ENCODE measurements at places on chromosomes 4 and X.

DNA sequence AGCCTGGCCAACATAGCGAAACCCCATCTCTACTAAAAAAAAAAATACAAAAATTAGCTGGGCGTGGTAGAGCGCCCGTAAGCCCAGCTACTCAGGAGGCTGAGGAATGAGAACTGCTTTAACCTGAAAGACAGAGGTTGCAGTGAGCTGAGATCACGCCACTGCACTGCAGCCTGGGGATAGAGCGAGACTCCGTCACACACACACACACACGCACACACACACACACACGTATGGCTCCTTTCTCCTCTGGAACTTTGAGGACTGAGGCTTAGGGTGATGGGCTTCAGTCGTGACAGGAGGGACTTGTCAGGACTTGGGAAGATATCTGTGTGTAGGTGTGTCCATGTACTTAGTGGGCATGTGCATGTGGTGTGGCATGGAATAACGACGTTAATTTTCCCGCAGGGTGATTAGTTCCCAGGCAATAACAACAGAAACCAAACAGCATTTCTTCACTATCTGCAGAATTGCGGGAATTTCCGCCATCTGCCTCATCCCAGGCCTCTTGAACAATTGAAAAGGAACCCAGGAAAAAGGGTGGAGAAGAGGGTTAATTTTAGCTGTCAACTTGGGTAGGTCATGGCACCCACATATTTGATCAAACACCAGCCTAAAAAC is 47.7 kb downstream of the RWDD4 start:
- DNase-seq = no peak

GRCh38 chr4:71198958-71199357 is 139.9 kb upstream of the SLC4A4 start:
- no peak for DNase-seq

DNA sequence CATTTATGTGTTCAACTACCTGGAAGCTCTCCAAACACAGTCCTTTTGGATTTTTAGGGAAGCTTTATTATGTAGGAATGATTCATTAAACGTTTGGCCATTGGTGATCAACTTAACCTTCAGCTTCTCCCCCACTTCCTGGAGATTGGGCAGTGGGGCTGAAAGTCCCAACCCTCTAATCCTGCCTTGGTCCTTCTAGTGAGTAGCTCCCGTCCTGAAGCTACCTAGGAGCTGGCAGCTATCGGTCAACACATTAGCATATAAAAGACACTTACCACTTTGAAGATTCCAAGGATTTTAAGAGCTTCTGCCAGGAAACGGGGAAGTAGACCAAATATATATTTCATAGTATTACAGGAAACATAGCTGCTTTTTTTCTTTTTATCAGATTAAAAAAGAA is 69.7 kb downstream of the MCUB start:
- DNase-seq = no peak

DNA sequence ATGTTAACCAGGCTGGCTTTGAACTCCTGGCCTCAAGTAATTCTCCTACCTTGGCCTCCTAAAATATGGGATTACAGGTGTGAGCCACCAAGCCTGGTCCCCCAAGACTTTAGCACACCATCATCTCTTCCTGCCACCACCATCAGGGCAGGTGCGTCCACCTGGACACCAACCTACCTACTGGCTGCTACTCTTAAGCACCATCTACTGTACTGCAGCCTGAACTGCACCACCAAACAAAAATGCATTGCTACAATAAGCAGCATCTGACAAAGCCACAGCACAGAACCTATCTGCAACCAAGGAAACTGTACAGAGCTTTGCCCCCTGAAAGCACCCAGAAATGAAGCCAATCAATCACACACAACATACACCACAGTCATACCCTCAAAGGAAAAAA is 139.7 kb downstream of the EFHC2 start:
- no peak for DNase-seq

DNA sequence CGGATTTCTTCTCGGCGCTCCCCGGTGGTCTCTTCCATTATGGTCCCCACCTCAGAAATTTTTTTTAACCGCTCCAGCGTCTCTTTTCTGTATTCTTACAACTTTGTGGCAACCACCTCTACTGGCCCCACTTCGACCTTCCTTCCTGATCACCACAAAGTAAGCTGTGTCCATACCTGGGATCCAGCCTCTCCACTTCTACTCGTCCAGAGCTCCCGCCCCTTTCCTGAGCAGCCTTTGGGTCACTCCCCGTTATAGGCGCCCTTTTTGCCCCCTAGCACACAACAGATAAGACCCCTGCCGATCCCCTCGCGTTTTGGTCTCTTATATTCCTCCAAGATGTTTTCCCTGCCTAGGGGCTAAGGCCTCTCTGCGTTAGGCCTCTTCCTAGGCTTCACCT is 557 bp downstream of the PIGG start:
- DNase-seq = no peak

- no peak for DNase-seq
Observed at GRCh38 chr4:146545102-146545501, 23.4 kb upstream of the SLC10A7 start.

DNA sequence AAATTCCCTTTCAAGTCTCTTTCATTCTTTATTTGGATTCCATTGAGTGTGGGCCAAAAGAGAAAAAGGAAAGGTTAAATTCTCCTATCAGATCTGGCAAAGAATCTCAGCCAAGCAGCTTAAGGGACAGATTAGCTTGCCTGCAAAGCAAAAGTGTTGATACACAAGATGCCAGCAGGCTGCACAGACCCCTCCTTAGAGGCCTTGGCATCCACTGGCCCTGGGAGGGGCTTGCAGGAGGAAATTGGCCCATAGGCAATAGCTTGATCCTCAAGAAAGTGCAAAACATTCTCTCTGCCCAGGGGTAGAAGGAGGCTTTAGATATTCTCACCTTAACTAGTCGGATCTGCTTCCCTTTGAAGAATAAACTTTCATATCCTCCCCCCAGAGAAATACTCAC is 300.4 kb upstream of the CPEB2 start:
- DNase-seq = no peak

GRCh38 chr4:150126201-150126863 is 48.1 kb downstream of the DCLK2 start:
- DNase-seq = no peak

DNA sequence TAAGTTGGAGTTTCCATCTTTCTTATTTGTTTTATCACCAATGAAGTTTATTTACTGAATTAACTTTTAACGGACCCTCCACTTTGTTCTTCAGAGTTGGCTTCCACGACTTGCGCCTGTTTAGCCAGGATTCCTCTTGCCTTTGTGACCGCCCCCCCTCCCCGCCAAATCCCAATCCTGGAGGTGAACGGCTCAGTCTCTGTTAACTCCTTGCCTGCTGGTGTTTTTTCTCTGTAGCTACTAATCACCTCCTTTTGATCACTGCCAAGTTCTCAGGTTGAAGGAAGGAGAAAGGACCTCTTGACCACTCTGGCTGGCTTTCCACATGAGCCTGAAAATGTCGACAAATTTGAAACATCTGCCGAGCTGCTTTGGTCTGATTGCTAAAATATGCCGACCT is 46.8 kb upstream of the BCOR start:
- no peak for DNase-seq

- DNase-seq = no peak
Observed at GRCh38 chr4:184447664-184448063, 26.7 kb downstream of the IRF2 start.

- DNase-seq = no peak
Observed at GRCh38 chrX:118156254-118156952, 39.8 kb upstream of the KLHL13 start.

DNA sequence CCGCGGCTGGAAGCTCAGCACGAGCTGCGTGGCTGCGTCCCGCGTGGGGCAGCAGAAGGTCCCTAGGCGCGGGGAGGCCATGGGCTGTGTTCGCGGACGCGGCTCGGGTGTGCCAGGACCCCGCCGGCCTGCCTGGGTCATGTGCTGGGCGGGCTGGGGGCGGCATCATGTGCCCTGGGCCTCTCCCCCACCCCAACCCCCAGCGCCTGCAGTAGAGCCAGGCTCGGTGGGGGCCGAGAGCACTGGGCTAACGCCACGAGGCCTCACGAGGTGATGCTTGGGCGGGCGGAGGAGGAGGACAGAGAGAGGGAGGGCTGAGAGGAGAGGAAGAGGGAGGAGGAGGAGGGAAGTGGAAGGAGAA is at the start of gene GPR143:
Gene GPR143 (minus strand): TSS at position 111 of the 361 bp plus-strand sequence. CDS start 30 bp downstream, at position 81.
- DNase-seq = no peak

DNA sequence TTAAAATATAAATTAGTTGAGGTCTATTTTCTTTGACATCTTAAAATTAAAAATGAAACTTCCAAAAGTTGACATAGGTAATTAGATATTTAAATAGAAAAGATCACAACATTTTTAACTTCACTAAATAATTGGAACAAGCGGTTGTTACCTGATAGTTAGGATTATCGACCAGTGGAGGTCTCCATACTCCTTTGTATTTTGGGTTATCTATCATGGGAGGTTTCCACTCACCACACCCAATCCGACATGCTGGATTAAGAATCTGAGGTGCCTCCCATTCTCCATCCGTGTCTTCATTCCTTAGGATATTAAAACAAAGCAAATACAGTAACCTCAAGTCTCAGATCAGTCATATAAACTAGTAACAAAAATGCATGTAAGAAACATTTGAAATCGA is 22.2 kb downstream of the SCOC start:
- no peak for DNase-seq

DNA sequence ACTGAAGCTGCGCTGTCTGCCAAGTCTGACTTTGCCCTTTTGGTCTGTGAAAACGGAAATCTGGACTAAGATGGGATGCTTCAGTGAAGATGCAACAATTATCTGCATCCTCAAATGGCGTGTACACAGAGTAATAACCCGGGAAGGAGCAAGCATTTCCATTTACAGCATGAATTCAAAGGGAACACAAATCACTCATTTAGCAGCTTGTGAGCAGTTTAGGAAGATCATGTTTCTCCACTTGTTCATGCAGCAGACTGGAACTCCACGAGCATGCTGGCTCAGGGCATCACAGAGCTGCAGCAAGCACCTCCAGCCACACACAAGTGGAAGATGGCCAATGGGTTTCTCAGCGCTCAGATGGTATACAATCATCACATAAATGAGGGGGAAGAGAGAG is 175.5 kb downstream of the NLGN4X start:
- DNase-seq = no peak

GRCh38 chr4:53009824-53010223 is 147.7 kb downstream of the RASL11B start:
- no peak for DNase-seq

DNA sequence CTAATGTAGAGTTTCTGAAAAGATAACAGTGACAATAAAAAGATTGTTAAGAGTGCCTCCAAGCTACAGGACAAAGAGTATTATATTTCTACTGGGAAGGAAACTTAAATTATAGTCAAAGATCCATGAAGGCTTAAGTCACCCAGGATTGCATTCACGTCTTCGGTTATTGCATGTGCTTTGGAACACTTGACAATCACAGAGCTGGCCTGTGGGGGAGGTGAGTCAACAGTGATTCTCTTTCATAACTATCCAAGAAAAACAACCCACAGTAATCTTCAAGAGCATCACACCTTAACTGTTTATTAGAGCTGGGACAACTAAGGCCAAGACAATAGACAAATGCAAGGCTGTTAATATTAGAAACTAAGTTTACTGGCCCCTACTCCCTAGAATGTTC is 40.3 kb downstream of the PDGFC start:
- no peak for DNase-seq
